ENCODE measurements at places on chromosomes 7 and 10.

- DNase-seq: no peak
Measured at GRCh38 chr7:5591278-5591874, 167.7 kb upstream of the TNRC18 start.

DNA sequence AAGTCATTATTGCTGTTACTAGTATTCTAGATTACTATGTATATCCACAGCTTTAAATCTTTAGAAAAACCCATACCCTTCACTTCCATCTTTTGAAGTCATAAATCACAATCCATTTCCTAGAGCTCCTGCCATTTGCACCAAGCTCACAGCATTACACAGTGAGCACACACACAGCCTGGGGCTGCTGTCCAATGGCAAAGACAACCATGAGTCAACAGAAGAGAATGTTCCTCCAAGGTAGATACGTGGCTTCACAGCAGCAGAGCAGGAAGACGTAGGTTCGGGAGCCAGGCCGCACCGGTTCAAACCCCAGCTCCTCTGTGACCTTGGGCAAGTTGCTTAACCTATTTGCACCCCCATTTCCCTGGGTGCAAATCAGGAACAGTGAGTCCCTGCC, 234.6 kb downstream of the DIP2C start:
- DNase-seq: no peak

DNA sequence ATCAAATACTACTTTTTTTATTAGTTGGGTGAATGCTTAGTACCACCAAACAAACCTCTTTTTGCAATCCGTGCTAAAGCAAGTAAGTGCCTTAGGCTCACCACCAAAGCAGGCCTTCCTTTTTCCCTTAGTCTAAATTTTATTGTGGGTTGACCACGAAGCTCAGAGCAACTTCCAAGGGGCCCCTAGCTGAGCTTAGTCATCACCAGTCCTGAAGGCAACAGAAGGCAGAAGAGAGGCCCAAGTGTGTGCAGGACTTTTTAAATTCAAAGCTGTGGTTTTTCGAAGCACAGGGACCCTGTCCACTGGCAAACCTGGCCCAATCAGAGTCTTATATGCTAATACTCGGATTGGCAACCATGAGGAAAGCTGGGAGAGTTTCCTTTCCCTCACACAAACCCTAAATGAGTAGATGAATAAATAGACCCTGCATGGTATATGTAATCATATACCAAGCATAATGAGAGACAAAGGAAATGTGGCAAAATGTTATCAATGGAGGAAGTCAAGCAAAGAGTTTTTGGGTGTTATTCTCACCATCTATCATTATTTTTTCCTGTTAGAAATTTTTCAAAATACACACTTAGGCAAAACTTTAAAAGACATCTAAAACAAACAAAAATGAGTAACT, 453.2 kb upstream of the GALNT17 start:
- DNase-seq: no peak

- peak; percentile 88 for DNase-seq
Measured at GRCh38 chr10:3887885-3888476, 103.0 kb upstream of the KLF6 start.

- no peak for DNase-seq
Measured at GRCh38 chr10:73584737-73585136, 6.4 kb downstream of the USP54 start.
